ENCODE measurements at places on chromosomes 3 and 15.
A peak's percentile ranks its signal among the peaks of the same experiment; 100 is the strongest.

DNA sequence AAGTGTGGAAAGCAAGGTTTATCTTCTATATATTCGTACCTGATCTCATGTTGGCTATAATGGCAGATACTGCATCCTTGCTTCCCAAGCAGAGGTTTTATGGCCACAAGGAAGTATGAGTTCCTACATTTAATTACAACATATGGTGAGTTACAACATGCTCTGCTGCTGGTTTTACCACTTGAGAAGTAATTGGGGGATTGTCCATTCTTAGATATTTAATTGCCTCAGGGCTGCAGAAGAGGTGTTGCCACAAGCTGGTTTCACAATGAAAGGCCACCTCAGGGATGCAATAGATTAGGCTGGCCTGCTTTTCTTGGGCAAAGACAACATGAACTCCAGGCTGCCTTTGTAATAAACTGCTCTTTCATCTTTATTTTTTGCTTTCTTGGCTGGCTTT lies 48.6 kb downstream of the RAP2B start:
- no peak for DNase-seq

DNA sequence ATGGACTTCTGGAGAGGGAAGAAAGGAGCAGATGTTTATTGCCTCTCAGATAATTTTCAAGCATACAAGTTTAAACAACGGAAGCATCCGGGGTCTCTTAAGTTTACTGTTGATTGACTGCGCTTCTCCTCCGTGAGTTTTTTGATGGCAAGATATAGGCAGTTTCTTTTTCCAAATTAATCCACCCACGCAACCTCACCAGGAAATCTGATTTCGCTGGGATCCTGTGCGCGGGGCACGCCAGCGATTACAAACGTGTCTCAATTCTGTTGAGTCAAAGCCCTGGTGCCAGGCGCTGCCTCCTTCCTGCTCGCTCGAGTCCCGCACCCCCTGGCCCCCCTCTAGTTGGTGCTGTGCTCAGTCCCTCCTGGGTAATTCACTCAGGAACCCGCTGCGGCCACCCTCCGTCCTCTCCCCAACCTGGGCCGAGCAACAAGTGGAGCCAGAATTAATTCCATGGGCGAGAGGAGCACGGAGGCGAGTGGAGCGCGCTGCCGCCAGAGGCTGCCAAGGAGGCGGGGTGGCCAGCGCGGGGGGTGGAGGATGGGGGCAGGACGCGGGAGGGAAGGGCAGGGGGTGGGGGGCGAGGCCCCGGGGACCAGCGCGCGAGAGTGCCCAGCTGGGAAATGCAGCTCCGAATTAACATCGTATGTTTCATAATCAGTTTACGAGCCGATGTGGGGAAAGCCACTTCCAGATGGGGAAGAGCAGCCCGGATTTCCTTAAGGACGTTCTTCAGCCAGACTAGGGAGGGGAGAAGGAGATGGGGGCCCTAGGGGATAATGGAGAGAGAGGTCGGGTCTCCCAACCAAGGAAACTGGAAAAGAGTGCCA lies 6.0 kb downstream of the WNT5A start:
- no peak for DNase-seq

- DNase-seq, result no peak
These were observed 659.0 kb downstream of the NTRK3 start for GRCh38 chr15:87597346-87598052.

- no peak for DNase-seq
These were observed 826 bp downstream of the SHC4 start for GRCh38 chr15:48962662-48963523.

- no peak for DNase-seq
These were observed 59.9 kb upstream of the CORO2B start for GRCh38 chr15:68518785-68519430.

GRCh38 chr3:189071446-189071845 lies 100.3 kb upstream of the TPRG1 start:
- DNase-seq, result no peak

- no peak for DNase-seq
These were observed 38.9 kb downstream of the ABI3BP start for GRCh38 chr3:100954199-100954935.

GRCh38 chr3:184584464-184584891 lies 22.9 kb downstream of the EPHB3 start:
- DNase-seq, result no peak

- no peak for DNase-seq
These were observed 18.1 kb upstream of the TMEM40 start for GRCh38 chr3:12777171-12777570.

DNA sequence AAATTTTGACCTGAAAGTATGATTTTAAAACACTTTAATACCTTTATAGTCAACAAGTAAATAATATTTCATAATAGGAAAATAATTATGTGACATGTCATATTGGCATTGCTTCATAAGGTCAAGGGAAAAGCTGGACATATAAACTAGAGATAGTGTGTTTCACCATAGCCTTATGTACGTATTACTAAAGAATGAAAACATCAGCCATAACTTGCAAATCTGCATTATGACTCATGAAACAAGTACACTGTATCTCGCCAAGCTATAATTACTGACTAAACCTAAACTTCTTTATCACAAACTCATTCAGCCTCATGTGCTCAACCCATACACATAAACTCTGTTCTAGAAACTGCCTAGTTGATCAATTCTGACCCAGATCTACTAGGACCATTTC lies 950.1 kb downstream of the FHIT start:
- no peak for DNase-seq

DNA sequence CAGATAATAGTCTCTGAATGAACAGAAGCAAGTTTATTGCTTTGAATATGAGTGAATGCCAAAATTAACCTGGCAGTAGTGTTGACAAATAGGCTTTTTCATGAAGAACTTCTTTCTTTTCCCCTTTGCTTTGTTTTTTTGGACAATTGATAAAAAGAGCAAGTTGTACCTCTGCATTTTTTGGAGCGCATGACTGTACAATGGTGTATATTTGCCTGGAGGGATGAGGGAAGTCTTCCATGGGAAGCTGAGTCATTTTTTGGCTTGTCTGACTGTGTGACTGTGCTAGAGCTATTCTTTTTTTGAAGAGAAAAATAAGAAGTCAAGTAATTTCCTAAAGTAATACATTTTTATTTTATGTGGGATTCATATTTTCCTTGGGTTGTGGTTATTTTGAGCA lies 186.9 kb downstream of the KLHL25 start:
- DNase-seq, result peak; percentile 83

GRCh38 chr15:89172921-89173320 lies 48.5 kb downstream of the RLBP1 start:
- no peak for DNase-seq

DNA sequence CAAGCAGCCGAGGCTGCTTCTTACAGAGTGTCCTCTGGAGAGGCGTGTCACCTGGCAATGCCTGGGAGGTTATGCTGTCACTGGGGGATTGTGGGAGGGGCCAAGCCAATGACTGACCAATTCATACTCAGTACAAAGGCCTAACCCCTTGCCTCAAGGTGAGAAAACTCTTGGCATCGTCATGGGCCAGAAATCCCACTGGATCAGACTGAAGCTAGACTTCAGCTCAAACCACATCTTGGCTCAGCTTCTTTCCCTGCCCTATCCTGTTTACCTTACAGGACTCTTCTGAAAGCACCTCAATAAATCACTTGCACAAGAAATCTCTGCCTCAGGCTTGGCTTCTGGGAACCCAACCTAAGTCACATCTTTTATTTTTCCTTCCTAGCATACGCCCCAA lies 9.5 kb downstream of the ANAPC13 start:
- DNase-seq, result no peak

- DNase-seq, result no peak
These were observed 625 bp upstream of the ELL3 start for GRCh38 chr15:43777267-43777914.

DNA sequence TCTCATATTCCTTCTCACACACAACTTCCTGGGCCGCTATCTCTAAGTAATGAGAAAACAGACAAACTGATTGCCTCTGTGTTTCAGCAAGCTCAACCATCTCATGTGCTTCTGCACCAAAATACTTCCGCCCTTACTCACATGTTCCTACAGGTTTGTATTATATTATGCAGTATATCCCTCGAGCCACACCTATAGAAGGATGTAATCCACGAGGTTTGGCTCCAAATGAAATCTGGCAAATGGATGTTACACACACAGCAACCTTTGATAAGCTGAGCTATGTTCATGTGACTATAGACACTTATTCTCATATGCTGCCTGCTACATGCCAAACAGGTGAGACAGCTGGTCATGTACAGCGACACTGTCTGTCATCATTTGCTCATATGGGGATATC lies 22.6 kb downstream of the CCRL2 start:
- no peak for DNase-seq

- DNase-seq, result no peak
These were observed 711 bp downstream of the XXYLT1 start for GRCh38 chr3:195270079-195270816.

GRCh38 chr3:49469037-49469935 lies 781 bp upstream of the DAG1 start:
- no peak for DNase-seq

DNA sequence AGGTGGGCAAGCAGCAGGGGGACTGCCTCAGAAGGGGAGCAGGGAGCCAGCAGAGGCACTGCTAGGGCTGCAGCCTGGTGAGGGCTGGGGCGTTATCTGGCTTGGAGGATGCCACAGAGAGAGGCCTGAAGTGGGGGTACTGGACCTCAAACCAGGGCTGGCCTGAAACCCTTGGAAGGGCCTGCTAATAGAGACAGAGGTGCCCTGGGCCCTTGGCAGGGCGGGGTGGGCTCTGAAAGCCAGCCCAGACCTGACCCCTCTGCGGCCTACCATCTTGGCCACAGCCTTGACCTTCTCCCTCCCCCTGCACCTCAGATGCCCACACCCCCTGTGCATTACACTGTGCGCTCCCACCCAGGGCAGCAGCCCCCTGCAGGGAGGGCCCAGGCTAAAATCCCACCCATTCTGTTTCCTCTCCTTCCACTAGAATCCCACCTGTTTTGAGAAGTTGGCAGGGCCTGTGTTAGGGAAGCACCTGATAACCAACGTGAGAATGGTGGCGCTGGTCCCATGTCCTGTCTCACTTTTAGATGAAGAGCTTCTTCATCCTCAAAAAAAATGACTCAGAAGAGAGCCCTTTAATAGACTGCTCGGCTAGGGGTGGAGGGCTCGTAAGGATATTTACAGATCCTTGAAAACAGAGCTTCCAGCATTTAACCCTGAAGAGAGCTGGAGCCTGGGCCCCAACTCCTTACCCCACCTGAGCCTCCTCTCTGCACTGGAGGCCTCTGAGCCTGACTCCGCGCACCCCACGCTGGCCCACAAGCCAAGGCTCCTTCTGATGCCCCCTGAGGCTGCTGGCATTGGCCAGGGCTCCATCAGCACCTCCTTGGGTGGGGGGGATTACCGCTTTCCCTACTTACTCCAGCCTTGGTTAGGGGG lies 29.8 kb downstream of the LOXL1 start:
- no peak for DNase-seq

GRCh38 chr3:152195206-152195605 lies 73.5 kb upstream of the MBNL1 start:
- no peak for DNase-seq

GRCh38 chr3:152937234-152937633 lies 102.3 kb downstream of the P2RY1 start:
- DNase-seq, result no peak

GRCh38 chr3:158717576-158717975 lies 14.7 kb downstream of the RARRES1 start:
- DNase-seq, result no peak

GRCh38 chr15:38745626-38746025 lies 181.0 kb upstream of the RASGRP1 start:
- no peak for DNase-seq

- DNase-seq, result no peak
These were observed 5.2 kb downstream of the TADA3 start for GRCh38 chr3:9786825-9787669.

DNA sequence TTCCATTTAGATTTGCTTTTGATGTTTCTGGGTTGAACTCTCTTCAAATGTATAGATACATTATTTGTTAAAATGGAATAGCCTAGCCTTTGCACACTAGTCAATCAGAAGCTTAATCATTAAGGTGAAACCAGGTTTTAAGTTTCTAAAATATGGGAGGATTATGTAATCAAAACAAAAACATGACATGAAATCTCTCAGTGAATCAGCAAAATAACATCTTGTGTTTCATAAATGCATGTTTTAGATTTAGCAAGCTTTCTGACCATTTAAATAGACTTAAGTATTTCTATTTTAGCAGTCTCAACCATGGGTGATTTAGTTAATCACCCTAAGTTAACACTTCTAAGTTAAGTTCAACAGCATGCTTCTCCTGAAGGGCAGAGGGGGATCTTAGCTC lies 11.3 kb downstream of the GTF2E1 start:
- no peak for DNase-seq

DNA sequence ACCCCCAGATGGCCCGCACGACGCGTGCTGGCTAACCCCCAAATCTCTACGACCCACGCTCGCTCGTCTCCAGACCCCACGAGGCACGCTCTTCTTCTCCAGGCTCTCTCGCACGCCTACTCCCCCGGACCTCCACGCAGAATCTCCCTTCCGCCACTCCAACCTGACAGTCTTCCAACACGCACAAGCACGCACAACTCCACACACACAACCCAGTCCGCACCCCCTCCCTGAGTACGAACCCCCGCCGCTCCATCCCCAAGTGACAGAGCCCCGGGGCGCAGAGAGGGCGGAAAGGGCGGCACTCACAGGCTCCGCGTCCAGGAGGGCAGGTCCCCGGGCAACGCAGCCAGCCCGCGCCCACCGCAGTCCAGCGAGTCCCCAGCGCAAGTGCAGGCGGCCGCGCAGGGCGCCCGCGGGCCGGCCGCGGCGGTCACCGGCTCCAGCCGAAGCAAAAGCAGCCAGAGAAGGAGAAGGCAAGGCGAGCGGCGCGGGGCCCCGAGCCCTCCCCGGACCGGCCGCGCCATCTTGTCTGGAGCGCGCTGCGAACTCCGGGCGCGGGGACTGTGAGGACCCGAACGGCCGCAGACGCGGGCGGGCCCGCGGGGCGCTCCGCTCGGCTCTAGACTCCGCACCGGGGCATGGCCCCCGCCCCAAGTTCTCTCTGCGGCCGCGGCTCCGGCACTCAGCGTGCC lies 794 bp downstream of the LRIG1 start:
- DNase-seq, result no peak

DNA sequence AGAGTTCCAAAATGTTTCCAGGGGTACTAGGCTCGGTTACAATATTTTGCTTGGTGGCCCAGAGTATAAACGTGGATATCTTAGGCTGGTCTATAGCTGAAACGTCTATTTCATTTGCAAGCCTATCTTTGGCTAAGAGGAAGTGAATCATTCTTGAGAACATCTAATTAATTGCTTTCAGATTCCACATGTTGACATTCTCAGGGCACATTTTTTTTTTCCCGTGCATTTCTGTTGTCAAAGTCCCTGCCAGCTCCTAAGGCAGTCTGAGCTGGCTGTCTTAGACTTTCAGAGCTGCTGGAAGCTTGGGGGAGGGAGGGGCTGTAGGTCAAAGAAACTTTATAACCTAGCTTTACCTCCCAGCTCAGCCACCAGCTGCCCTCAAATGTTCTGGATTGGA lies 23.2 kb upstream of the LAMP3 start:
- DNase-seq, result no peak

DNA sequence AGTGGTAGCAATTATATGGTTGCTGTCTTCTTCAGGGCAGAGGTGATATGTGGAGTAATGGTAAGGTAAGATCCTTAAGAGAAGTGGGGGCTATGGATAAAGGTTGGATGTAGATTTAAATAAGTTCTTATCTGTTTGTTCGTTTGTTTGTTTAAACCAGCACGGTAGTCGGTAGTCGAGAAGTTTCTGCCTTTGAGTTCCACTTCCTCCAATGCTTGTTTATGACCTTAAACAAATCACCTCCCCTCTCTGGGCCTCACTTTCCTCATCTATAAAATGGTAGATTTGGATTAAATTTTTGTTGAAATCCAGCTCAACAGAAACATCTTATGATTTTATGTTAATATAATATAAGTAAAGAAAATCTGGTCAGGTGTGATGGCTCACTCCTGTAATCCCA lies 11.8 kb downstream of the DAPK2 start:
- no peak for DNase-seq

GRCh38 chr15:84108728-84109127 lies 126.8 kb upstream of the GOLGA6L4 start:
- no peak for DNase-seq
